ENCODE measurements at places on chromosomes 13 and 19. TPM values are rescaled to one million over a fixed set of nuclear protein-coding genes. Genes with fewer than 3 reads are reported as not detected.

The ZNF324B gene
- polyA plus RNA-seq = 6.4 TPM

The KLK7 gene
- 5.1 TPM for polyA plus RNA-seq

The HSPB6 gene
- polyA plus RNA-seq = 28.8 TPM

The ZNF45 gene
- 25.2 TPM for polyA plus RNA-seq

The DPP9 gene
- 17.4 TPM for polyA plus RNA-seq

The PPP1R13L gene
- 9.1 TPM for polyA plus RNA-seq

The CIRBP gene
- polyA plus RNA-seq = 940 TPM

DNA sequence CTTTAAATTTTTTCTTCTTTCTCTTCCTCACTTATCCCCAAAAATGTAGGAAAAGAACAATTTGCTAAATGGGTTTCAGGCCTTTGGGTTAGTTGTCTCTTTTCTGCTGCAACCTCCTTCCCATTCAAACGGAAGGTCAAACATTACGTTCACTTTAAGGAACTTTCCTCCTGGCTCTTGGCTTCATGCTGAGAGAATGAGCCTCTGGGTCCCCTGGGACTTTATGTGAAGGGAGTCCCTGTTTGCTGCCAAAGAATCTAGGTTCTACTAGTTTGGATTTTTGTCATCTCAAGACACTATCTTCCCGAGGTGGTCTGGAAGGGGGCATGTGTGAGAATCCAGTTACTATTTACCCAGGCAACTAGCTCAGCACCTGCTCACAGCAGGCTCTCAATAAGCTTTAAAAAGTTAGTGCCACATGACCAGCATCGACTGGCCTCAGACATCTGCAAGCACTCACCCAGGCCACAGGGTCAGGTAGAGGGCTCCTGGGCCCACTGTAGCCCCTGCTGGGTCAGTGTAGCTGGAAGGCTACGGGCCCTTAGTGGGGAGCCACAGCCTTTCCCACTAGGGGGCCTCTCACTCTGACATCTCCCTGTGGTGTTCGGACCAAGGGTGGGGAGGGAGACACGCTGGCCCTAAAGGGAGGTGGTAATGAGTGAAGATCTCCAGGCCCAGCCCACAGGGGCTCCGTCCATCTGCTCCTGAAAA lies 40.5 kb downstream of the FAM124A start:
- DNase-seq = no peak

DNA sequence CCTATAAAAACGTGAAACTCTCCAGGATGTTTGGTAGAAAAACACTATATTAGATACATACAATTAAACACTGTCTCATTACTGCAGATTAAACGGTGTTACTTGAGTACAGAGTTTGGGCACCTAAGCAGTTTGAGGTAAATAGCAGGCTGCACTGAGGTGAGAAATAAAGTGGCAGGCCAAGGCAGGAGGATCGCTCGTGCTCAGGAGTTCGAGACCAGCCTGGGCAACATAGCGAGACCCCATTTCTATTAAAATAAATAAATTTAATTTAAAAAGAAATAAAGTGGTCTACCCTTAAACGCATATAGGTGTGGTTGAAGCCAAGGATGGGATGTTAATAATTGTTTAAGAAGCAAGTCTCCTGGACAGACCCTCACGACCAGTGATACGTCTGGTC lies 1.2 kb downstream of the PSPC1 start:
- DNase-seq = no peak

DNA sequence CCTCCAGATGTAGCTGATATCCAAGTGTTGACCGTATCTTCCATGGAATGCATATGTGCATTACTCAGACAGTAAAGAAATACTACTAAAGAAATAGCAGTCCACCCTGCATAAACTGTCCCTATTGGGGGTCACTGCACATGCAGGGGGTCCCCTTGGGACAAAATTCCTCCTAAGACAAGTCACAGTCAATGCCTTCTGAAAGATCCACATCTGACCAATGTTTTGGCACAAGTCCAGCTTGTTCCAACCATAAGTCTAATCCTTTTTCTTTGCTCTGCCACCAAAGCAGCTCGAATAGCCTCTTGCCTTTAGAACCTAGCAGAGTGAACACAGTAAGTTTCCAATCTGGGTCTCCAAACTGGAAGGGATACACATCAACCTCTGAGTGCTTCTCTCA lies 87.9 kb downstream of the DIAPH3 start:
- no peak for DNase-seq

- DNase-seq = no peak
These were observed 110.4 kb downstream of the RAB20 start for GRCh38 chr13:110450941-110451730.

- no peak for DNase-seq
These were observed 28.7 kb upstream of the SLC7A10 start for GRCh38 chr19:33254245-33254824.

DNA sequence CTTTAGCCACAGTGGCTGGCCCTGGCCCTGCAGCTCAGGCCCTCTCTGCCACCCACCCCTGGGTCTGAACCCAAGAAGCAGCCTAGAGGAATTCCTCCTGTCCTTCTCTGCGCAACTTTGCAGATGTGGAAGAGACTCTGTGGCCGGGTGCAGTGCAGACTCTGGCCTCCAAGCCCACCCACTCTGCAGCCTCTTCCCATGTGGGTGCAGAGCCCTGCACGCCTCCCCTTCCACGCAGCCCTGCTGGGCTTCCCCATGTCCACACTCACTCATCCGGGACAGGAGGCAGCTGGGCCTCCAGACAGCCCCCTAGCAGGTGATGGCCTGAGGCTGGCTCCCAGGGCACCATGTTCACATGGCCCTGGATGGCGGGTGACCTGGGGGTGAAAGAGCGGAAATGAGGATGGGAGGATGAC lies 2.5 kb downstream of the TEX29 start:
- no peak for DNase-seq

GRCh38 chr19:41363371-41363752 lies 587 bp downstream of the B9D2 start:
- no peak for DNase-seq

DNA sequence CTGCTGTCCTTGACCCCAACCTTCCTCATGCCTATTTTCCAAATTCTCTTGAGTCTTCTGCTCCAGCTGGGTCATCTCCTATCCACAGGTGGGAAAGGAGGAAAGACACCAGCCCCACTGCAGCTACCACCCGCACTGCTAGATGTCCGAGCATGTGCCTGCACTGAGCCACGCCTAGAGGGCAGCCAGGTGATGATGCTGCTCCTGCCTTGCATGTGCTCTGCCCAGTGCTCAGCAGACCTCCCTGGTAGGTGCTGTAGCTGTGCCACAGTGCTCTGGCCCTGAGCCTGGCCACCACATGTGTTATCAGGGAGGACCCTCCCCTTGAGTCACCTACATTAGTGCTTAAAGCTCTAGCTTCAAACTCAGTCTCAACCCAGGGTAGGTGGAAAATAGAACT lies 6.9 kb upstream of the CYSLTR2 start:
- DNase-seq = no peak

- no peak for DNase-seq
These were observed 1694.8 kb upstream of the PCDH20 start for GRCh38 chr13:63110466-63110865.

DNA sequence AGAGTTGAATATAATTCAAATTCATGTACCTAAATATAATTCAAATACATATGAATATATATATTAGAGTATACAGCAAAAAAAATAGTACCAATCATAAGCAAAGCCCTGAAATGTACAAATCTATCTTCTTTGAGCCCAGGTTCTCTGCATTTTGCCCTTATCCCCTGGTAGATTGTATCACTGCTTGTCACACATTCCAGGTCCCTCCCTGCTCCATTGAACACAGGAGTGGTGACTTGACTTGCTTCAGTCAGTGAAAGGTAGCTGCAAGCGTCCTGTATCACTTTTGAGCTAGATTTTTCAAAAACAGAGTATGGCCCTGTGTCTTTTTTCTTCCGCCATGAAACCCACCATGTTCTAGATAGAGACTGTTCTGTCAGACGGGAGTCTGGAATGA lies 369.4 kb downstream of the LIG4 start:
- DNase-seq = no peak

GRCh38 chr19:38785187-38785699 lies 3.8 kb upstream of the LGALS7B start:
- DNase-seq = no peak

DNA sequence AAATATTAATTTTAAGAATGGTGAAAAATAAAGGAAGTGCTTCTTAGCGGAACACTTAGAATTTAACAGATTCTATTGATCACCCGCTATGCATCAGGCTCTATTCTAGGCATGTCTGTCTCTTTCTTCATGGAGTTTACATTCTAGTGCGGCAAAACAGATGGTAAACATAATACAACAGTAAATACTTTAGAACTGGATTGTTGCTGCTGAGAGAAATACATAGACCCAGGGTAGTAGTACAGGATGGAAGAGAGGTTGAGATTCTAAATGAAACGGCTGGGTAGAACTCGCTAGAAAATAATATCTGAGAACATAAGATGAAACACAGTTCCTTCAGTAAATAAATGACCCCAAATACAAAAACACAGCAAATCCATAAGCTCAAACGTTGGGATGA lies 498.7 kb downstream of the MYO16 start:
- no peak for DNase-seq

GRCh38 chr13:39675904-39676303 lies 20.4 kb downstream of the COG6 start:
- DNase-seq = no peak

DNA sequence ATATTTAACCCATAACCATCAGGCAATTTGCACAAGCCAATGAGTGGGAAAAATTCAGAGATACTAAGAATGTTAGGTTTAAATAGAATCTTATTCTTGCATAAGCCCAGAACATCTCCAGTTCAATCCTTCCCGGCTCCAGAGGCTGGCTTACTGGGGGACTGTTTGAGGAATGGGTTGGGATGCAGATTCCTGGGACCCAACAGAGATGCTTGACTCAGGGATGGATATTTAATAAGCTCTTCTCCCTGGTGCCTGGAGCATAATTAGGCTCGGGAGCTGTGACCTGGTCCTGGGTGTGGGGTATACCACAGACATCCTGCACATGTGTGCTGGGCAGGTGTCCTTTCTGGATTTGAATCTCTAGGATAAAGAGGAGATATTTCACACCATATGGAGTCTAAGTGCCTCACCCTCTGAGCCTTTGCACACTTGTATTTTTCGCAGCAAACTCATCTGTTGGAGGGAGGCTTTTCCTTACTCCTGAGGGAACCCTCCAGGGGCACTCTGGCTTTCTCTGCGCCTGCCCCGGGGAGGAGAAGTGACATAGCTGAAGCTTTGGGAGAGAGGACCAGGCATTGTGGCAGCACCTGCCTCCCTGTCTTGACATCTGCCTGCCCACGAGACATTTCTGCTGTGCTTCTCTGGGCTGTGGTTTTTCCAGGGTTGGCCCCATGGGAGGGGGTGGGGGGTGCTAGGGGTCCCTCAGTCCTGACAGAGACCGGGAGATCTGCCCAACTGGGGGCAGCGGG lies 36.1 kb upstream of the ANKRD10 start:
- DNase-seq = no peak

GRCh38 chr13:94435604-94436226 lies 43.8 kb downstream of the DCT start:
- DNase-seq = peak; percentile 26

DNA sequence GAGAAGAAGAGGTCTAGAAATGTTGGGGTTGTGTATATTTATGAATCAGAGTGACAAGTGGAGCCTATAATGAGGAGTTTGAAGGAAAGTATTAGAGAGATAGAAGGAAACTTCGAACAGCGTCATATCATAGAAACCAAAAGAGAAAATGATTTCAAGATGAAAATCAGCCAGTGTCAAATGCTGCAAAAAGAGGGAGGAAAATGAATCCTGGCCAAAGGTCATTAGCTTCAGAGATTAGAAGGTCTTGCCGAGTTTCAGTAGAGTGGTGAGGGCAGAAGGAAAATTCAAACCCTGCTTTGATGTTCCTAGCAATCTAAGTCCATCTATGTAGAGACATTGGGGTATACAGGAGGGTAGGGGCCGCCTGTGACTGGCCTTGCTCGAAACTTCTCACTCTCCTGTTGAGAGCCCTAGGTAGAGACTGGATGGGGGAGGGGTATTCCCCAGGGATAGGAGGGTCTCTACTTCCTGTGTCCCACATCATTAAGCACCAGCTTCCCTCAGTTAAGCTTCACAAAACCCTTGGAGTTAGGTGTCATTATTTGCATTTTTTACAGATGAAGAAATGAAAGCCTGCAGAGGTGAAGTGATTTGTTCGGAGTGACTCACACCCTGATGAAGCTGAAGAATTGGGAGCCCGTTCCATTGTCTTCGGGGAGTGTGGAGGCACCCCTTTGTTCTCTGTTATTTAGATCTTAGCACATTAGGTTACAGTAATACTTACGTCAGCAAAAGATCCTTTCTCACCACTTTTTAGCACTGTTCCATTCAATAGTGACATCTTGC lies 62.8 kb downstream of the FGF9 start:
- DNase-seq = no peak

DNA sequence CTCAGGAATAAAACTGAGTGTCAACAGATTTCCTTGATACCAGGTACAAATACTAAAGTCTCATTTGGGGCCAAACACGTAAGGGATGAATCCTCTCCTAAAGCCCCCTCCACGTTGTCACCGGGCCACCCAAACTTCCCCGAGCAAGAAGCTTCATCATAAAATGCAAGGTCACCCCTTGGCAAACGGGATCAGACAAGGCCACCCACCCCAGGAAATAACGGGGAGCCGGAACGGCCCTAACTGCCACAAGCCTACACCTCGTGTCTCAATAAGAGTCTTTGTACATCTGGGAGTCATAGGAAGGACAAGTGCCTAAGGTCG lies 717 bp downstream of the EEF2 start:
- no peak for DNase-seq

GRCh38 chr19:35908010-35908441 lies at the start of gene TYROBP:
TSS of gene TYROBP (minus strand) at chr19:35908295. CDS start at chr19:35908228, 67 bp downstream.
- DNase-seq = no peak

DNA sequence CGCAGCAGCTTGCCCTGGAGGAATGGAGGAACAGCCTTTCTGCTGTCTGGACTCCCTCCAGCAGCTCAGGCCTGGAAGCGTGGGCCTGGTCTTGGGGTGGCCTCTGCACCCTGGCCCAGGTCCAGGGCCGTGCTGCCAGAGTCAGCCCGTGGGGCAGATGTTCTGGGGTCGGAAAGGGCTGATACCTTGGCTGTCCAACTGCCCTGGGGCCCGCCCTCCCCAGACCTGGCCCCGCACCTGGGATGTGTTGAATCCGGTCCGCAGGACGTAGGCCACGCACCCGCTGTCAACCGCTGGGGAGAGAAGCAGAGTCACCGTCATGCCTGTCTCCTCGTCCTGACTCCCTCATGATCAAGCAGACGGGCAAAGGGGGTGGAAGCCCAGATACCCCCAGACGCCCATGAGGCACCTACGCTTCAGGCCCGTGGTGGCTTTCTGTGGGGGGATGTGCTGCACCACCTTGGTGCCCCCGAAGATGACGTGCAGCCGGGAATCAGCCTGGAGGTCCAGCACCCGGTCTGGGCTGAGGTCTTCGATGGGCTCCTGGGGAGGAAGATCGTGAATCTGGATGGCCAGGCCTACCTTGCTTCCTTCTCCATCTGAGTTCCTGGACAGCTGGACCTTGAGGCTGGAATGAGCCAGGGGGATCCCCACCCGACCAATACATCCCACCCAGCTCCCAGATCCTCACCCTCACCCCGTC lies 7.7 kb downstream of the ATP13A1 start:
- DNase-seq = no peak
